LNCaP clone FGC (cell line): ENCODE measurements at places on chromosomes 11 and 22.

DNA sequence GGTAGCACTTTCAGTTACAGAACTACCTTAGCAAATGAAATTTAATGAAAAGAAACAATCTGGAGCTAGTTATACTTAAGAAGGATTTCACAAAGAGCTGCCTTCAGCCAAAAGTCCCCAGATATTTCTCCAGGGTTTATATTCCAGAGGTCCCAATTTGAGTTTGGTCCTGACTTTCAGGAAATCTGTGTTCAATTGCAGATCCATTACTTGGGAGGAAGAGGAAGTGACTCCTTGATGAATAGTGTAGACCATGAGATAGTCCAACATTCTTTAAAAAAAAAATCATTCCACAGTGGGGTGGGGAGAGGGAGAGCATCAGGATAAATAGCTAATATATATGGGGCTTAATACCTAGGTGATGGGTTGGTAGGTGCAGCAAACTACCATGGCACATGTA lies 117.6 kb upstream of the ARHGAP20 start:
- no peak for DNase-seq

- peak; percentile 15 for DNase-seq
Measured at GRCh38 chr11:113153847-113154246, 160.5 kb upstream of the TTC12 start.

DNA sequence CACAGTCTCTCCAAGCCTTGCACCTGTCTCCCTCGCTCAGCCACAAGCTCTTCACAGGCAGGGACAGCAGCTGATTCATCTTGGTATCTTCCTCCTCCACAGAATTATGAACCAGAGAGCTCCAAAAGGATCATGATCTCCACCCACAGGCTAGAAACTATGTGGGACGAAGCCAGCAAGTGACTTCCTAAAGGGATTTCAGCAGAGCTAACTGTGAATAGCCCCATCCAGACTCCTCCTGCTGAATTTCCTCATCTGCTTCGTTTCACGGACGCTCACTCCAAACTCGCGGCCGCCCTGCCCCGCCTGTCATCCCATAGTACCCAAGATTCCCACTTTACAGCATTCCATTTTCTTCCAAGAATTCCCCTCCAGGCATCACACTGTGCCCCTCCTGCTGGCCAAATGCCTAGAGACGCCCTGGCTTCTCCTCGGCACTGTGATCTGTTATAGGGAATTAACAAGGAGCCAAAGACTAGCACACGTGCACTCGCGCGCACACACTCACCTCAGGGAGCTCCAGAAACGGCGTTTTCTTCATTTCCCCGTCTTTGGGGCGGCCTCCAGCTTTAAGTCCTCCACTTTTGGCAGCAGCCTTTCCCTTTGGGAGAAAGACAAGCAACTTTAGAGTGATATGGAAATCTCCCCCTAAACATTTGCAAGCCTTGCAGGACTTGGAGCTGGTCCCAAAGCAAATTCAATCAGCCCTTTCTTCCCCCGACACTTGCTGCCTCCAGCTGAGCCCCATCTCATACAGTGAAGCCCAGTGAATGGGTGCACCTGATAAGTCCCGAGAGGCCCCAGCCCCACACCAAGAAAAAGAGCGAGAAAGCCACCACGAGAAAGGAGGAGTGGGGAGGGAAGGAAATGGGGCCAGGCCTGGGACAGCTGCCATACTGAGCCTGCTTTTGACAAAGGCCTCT lies 35.5 kb downstream of the SPATA19 start:
- DNase-seq, result no peak

GRCh38 chr22:36737776-36738175 lies 34.2 kb upstream of the CACNG2 start:
- no peak for DNase-seq

DNA sequence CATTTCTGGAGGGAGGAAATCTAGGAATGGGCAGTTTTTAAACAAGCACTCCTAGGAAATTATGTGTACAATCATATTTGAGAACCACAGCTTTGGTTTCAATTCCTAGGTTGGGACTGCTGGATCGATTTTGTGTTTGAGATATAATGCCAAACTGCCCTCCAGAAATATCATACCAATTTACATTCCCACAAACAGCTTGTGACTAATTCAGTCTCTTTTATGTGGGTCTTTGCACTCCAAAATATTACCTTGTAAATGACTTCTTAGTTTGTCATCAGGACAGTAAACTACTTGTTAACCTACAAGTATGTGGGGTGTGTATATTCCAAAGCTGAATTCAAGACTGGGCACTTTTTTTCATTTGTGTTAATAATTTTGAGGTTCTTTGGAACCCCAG lies 9.8 kb upstream of the BARX2 start:
- DNase-seq, result no peak
